Daoy (cell line): ENCODE measurements at places on chromosomes 12 and 14. TPM values are rescaled to one million over a fixed set of nuclear protein-coding genes. Genes with fewer than 3 reads are reported as not detected.

- DNase-seq: no peak
These were observed 379.8 kb downstream of the APAF1 start for GRCh38 chr12:99024870-99025269.

GRCh38 chr14:53055003-53055402 lies 98.1 kb downstream of the DDHD1 start:
- peak; percentile 20 for DNase-seq

- DNase-seq: peak; percentile 44
These were observed 84.1 kb downstream of the ITPR2 start for GRCh38 chr12:26748741-26749431.

PTGDR gene
- not detected in 2 replicates for total RNA-seq

KRT71 gene
- not detected in 2 replicates for total RNA-seq

KRT82 gene
- total RNA-seq: not detected in 2 replicates
